ENCODE measurements at places on chromosomes 12 and 14. TPM values are rescaled to one million over a fixed set of nuclear protein-coding genes. Genes with fewer than 3 reads are reported as not detected.

The KLHL33 gene
- 0.02 TPM for total RNA-seq

The CINP gene
- total RNA-seq, result 55.6 TPM

The ABHD12B gene
- total RNA-seq, result not detected

The DAO gene
- total RNA-seq, result not detected

The EPYC gene
- not detected for total RNA-seq

The EGLN3 gene
- total RNA-seq, result 4.4 TPM

The RND1 gene
- 17.8 TPM for total RNA-seq

The ADCY4 gene
- total RNA-seq, result not detected

The HVCN1 gene
- 0.77 TPM for total RNA-seq

The RNU4-1 gene
- not detected for total RNA-seq

The SRP54 gene
- total RNA-seq, result 52.4 TPM

The ANO4 gene
- not detected for total RNA-seq

The LALBA gene
- not detected for total RNA-seq

The ALDH1L2 gene
- 3.3 TPM for total RNA-seq

The MANSC4 gene
- total RNA-seq, result not detected

The SYT1 gene
- 5.7 TPM for total RNA-seq

The BICDL1 gene
- 4.2 TPM for total RNA-seq

The BEGAIN gene
- 7.2 TPM for total RNA-seq

The KRT77 gene
- total RNA-seq, result not detected

The FGF23 gene
- total RNA-seq, result not detected

The IKBIP gene
- 71.1 TPM for total RNA-seq

The GON7 gene
- 13.4 TPM for total RNA-seq

The CMA1 gene
- not detected for total RNA-seq

The KRT6C gene
- total RNA-seq, result not detected

The KRT6A gene
- 1.4 TPM for total RNA-seq

The SPIC gene
- not detected for total RNA-seq

The TMEM179 gene
- total RNA-seq, result 0.28 TPM

The KHNYN gene
- total RNA-seq, result 29.2 TPM

The ZNF219 gene
- 31.4 TPM for total RNA-seq

The NYNRIN gene
- 0.25 TPM for total RNA-seq

The IFT43 gene
- 36.7 TPM for total RNA-seq

The CRIP1 gene
- 1,965 TPM for total RNA-seq

The PCED1B gene
- 44.4 TPM for total RNA-seq

The PMCH gene
- total RNA-seq, result not detected

The GPR65 gene
- not detected for total RNA-seq

The KRT83 gene
- total RNA-seq, result 6.5 TPM

The IL31 gene
- total RNA-seq, result not detected

The GLIPR1 gene
- total RNA-seq, result 29.3 TPM

The NCOR2 gene
- 228 TPM for total RNA-seq

The CLEC7A gene
- total RNA-seq, result not detected

The PPP1CC gene
- total RNA-seq, result 128 TPM

The LPAR5 gene
- 0.67 TPM for total RNA-seq

The TSHR gene
- total RNA-seq, result not detected

The DUSP16 gene
- total RNA-seq, result 12.5 TPM

All from A549 treated with CORT108297 at 1 μM for 4 hours (cell line).